ENCODE measurements at places on chromosomes 16 and 17. TPM values are rescaled to one million over a fixed set of nuclear protein-coding genes. Genes with fewer than 3 reads are reported as not detected.

The CACNA1H gene
- total RNA-seq: 1.5 TPM

The TBC1D3K gene
- not detected for total RNA-seq

The KRTAP4-4 gene
- total RNA-seq: not detected

DNA sequence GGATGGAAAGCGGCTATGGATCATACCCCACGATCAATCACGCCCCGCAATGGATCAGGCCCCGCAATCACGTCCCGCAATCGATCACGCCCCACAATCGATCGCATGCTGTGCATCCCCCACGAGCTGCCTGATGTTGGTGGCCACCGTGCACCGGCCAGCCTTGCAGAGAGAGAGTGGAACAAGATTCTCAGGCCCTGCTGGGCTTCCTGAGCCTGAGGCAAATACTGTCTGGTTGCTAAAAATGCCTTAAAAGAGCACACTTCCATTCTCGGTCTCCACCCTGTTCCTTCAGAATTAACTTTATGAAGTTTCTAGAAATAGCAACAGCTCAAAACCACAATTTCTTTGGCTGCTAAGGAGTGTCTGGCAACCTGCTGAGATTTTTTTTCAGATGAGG lies 81.5 kb downstream of the VPS53 start:
- DNase-seq: no peak

GRCh38 chr17:40103071-40103661 lies 2.8 kb upstream of the NR1D1 start:
- DNase-seq: no peak

GRCh38 chr17:74016461-74016860 lies 187.0 kb upstream of the RPL38 start:
- DNase-seq: no peak

DNA sequence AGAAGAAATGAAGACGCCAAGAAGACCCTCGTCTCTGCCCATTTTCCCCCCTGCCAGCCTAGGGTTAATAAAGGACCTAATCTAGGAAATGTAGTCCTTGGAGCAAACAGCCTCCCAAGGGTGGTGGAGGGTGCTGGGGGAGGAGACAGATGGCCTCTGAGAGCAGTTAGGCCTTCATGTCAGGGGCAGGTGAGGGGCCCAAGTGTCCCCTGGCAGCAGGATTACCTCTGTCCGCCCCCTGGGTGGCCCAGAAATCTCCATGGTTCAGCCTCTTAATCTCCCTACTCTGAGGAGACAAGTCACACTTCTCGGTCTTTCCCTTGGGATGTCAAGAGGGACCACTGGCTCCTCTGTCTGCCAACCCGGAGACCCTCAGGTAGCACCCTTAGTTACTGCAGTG lies 365.4 kb upstream of the TNRC6C start:
- DNase-seq: no peak

GRCh38 chr17:29124135-29124924 lies 55.9 kb downstream of the MYO18A start:
- DNase-seq: peak; percentile 59

DNA sequence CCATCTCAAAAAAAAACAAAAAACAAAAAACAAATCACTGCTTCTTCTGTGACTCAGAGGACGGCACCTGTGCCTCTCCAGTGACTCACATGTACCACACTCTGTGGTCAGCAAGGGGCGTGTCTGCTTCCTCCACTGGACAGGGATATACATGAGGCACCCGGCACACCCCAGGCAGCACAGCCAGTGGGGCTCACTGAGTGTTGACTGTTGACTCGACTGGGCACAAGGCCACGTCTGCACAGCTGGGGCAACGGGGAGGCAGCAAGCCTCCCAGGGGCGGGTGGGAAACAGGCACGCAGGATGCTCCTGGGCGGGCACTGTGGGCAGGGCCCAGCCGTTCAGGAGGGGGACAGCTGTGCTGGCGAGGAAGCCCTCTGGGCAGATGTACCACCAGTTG lies 64.1 kb downstream of the TIMM22 start:
- DNase-seq: no peak

GRCh38 chr16:11679250-11679649 lies 11.0 kb downstream of the SNN start:
- no peak for DNase-seq

DNA sequence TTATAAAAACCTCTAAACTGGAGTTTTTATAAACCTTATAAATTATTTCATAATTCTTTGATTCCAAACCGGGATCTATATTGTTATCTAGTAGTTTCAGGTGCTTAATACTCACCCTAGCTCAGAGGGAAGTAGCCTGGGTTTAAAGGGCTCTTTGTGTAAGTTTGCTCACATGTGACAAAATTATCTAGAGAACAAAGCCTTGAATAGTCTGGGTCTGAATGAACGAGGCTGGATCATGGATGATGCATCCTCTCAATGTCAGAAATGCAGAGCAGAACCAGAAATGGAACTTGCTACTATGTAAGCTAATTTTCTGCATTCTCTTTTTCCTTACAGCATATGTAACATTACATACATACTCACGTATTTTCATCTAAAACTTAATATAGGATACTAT lies 103.9 kb upstream of the NETO2 start:
- DNase-seq: no peak
